GM10248 (cell line): ENCODE measurements at places on chromosomes 6 and 20.

DNA sequence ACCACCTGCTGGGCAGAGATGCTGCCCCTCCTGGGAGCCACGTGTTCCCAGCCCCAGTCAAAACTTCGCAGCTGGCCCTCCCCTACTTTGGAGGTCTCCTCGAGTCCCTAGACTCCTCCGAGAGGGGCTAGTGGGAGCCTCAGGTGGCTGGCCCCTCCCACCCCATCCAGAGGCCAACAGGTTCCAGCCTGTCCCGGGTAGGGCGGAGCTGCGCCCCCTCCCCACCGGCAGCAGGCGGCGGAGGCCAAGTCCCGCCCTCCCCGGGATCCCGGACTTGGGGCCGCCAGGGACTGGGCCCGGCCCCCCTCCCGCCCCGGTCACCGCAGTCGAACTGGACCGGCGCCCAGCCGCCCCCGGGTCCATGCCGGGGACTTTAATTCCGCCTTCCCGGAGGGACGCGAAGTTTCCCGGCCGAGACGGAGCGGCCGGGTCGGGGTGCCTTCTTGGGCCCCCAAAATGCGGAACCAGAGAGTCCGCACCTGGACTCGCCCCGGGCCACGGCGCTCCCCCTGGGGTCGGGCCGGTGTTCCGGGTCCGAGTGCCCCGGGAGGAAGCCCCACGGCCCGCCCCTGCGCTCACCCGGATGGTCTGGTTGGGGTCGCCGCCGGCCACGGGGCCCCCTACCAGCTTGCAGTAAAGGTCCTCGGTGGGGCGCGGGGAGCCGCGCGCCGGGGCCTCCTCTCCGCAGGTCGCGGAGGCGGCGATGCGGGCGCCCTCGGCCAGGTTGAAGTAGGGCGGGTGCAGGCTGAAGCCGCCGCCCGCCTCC lies 559 bp downstream of the LAMA5 start:
- no peak for DNase-seq

- no peak for DNase-seq
These were observed 326.1 kb upstream of the CNR1 start for GRCh38 chr6:88492241-88492640.

- DNase-seq: no peak
These were observed 77.7 kb upstream of the ZFP64 start for GRCh38 chr20:52269321-52269720.

DNA sequence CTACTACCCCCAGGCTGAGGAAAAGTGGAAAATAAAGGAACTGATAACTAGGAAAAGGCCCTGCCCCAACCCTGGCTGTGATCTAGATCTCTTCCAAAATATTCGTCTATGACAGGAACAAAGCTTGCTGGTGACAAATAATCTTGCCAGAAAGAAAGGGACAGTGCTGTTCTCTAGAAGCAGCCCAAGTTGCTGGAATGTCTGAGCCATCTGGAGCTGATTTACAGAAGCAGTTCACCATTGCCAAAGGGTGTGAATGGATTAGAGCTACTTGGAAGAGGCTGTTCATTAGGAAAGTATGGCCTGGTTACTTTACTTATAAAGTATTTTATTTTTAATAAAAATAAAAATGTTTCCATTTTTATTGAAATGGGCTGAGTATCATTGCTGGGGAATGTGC lies 146.3 kb downstream of the EPM2A start:
- DNase-seq: no peak

GRCh38 chr6:6003621-6004366 lies 2.9 kb downstream of the NRN1 start:
- no peak for DNase-seq

GRCh38 chr20:58695084-58695722 lies 2.6 kb downstream of the NPEPL1 start:
- DNase-seq: no peak

DNA sequence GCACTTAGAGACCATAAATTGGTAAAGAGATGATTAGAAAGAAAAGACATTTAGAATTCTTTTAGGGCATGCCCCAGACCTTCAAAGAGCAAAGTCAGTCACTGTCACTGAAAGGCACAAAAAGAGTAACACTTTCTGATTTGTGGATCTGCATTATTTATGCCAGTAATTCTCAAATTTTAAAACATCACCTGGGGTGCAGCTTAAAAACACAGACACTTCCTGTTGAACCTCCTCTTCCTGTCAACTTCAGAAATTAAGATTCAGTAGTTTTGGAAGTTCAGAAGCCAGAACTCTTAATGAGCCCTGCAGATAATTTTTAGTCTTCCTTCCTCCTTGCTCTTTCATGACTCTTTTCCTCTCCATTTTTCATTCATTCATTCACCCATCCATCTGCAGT lies 137.5 kb downstream of the NRN1 start:
- no peak for DNase-seq

DNA sequence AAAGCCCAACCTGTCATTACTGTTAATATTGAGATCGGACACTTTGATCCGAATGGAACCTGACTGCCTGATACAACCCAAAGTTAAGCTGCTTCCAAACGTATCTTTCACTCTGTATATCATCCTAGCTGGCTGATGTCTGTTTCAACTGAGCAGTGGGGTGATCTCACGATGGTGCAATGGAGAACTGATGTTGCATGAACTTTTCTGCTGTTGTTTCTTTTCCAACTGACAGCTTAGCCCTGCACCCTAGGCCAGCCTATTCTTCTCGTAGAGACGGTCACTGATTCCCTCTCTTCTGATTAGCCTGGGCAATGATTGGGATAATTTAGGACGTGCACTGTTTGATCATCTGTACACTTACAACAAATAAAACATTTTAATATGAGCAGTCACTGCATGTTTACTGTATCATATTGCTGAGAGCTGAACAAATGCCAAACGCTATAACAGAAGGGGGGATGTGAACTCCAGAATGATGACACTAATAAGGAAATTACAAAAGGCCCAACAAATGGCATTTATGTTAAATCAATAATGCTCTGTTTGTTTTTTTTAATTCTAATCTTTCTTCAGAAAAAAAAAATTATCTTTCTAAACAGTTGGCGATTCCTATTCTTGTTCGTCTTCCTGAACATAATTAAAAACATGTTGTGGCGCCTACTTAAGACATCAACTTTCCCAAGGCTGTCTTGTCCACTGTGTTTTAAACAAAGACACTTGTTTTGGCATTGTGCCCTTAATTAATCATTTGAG lies 184.8 kb downstream of the ZNF217 start:
- no peak for DNase-seq

DNA sequence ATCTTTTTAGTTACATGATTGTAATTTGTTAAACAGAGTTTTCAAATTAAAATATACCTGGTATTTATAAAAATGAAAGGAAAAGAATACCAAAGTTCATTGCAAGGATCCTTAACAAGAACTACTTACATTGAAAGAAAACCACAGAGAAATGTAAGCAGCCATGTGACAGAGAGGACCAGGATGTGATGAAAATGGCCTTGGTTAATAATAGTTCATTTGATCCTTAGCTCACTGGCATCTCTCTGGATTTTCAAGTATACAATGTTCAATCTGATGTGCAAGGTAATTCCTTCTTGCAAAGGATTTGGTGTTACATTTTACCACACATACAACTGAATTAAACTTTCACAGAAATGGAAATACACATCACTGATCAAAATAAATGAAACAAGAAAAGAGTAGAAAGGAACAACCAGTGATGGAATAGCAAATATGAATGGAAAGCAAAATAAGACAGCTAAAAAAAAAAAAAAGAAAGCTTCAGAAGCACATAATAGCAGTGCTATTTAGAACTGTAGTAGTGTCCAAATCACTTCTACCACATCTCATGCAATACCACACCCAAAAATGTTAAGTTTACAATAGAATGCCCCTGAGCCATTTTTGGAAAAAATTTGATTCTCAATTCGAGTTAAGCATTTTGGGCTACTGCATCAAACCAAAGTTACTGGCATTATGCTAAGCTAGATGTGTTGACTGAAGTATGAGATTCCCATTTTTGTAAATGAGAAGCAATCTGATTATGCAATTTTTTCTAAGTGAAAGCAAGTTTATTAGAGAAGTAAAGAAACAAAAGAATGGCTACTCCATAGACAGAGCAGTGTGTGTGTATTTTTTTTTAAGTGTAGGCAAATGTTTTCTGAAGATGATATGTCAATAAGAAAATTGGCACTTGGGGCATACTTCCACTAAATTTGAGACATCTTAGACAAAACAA lies 22.6 kb upstream of the HLA-A start:
- DNase-seq: no peak
